Nucleus accumbens (tissue), 56 donors: ENCODE measurements at places on chromosomes 4 and X.

- no peak for DNase-seq
These were observed 69.8 kb upstream of the BMP2K start for GRCh38 chr4:78706302-78706701.

DNA sequence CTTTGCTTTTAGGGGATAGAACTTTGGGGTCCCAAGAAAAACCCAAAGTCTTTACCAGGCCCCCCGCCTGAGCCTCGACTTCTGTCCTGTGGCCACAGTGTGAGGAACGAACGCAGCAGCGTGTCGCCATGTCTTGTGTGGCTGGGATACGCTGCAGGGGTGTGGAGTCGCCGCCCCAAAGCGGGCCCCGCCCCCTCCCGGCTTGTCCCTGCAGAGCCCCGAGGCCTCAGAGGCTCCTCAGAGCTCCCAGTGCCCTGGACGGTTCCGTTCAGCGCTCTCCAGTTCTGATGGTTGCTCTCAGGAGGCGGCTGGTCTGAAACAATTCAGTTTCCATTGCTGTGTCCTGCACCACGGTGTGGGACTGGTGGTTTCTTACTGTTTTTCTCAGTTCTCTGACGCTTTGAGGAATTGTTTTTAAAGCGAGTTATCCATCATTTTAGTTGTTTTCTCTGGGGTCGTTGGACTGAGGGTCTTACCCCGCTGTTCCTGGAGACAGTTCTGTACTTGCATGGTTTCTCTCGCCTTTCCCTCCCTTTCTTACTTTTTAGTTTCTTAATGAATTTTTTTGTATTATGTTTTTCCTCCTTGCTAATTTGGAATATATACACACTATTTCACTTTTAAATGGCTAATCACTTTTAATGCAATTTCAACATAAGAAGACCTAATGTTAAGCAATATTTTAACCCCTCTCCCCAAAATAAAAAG is 1.6 kb upstream of the IDUA start:
- DNase-seq, result no peak

DNA sequence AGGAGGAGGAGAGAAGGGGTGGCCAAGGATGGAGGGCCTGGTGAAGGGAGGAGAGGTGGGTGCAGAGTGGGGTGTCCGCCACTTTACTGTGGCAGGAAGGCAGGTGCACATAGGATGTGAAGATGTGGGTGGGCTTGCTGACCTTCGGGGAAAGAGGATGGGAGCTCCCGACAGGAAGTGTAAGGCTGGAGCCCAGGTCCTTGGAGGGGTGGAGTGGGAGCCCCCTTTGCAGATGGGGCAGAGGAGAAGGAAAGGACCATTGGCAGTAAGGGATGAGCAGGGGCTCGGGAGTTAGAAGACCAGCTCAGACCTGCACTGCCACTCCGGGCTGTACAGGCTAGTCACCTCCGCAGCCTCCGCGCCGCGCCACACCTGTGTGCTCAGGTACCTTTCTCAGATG is 89.5 kb downstream of the EVC start:
- DNase-seq, result no peak

- DNase-seq, result no peak
These were observed 173.6 kb upstream of the MED14 start for GRCh38 chrX:40908857-40909475.

DNA sequence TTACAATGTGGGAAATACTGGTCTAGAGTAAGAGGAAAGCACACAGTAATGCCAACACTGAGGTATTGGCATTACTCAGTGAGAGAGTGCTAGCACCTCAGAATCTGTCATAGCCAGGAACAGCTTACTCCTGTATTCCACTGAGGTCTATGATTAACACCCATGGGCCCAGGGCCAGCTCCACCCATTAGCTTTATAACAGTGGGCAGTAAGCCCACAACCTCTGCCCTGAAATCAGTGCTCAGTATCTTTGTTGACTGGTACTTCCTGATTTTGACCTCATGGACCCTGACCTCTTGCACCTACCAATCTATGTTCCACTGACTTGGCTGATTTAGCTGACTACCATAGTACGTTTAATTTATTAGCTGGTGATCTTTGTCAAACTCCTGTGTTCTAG is 56.1 kb downstream of the LANCL3 start:
- no peak for DNase-seq

DNA sequence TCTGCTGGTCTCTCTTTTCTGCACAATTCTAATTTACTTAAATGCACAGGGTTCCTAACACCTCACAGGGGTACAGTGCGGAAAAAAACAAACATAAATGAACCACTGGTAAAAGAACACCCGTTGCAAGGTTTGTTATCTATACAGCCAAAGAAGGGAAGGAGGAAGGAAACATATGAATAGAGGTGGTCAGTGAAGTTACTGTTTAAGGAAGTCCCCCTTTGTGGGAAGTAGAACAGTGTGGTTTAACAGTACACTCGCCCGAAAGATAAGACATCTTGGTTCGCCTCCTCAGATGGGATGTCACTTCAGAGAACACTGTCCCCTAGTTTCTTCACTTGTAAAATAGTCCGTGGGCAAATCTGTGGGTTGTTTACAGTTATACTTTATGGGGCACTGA is 57.5 kb downstream of the TEC start:
- DNase-seq, result no peak

DNA sequence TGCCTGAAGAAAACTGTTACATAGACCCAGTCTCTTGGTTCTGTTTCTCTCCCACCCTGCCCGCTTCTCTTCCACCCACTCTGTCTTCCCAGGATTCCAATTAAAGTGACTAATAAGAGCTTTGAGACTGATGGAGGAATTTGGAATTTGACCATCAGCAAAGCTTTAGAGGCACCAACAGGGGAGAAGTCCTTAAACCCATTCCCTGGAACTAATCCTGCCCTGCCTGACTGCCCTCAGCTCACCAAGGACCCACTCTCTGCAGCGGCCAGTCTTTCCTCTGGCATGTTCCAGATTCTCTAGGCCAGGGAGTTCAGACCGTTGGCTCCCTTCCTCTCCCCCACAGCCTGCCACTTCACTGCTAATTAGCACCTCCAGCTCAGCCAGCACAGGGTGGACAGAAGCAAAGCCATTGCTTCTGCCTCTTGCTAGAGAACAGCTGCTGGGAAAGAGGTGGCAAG is 23.9 kb downstream of the SCD5 start:
- DNase-seq, result peak; percentile 52

- no peak for DNase-seq
These were observed 212.6 kb upstream of the JADE1 start for GRCh38 chr4:128596853-128597252.

- no peak for DNase-seq
These were observed 175.3 kb downstream of the QDPR start for GRCh38 chr4:17336524-17336961.

- no peak for DNase-seq
These were observed 257.1 kb upstream of the RPS6KA3 start for GRCh38 chrX:20523626-20524312.

- no peak for DNase-seq
These were observed 27.7 kb downstream of the YIPF7 start for GRCh38 chr4:44623676-44624075.
